ENCODE measurements at places on chromosomes 2 and 18.

- DNase-seq: no peak
Measured at GRCh38 chr2:102782187-102782586, 20.4 kb downstream of the TMEM182 start.

DNA sequence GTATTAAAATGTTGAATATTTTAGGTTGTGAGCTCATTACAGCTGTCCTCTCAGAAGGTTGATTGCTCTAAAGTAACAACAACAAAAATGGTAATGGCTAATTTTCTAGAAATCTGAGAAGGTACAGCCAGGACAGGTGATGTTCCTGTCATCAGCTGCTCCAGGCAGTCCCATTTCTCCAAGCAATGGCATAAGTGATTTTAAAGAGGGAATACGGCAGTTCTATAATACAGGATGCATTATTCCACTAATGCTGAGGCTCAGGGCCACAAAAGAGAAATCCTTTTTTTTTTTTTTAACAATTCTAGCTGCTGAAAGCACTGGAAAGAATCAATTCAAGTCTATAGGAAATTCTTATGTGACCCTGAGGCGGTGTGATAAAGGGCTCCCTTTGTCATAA, 199.9 kb downstream of the PMAIP1 start:
- no peak for DNase-seq

GRCh38 chr18:29164020-29164706, 987.2 kb upstream of the CDH2 start:
- DNase-seq: no peak

GRCh38 chr2:222418739-222419138, 5.6 kb upstream of the SGPP2 start:
- no peak for DNase-seq

- no peak for DNase-seq
Measured at GRCh38 chr18:23927821-23928746, 86.5 kb upstream of the TTC39C start.

DNA sequence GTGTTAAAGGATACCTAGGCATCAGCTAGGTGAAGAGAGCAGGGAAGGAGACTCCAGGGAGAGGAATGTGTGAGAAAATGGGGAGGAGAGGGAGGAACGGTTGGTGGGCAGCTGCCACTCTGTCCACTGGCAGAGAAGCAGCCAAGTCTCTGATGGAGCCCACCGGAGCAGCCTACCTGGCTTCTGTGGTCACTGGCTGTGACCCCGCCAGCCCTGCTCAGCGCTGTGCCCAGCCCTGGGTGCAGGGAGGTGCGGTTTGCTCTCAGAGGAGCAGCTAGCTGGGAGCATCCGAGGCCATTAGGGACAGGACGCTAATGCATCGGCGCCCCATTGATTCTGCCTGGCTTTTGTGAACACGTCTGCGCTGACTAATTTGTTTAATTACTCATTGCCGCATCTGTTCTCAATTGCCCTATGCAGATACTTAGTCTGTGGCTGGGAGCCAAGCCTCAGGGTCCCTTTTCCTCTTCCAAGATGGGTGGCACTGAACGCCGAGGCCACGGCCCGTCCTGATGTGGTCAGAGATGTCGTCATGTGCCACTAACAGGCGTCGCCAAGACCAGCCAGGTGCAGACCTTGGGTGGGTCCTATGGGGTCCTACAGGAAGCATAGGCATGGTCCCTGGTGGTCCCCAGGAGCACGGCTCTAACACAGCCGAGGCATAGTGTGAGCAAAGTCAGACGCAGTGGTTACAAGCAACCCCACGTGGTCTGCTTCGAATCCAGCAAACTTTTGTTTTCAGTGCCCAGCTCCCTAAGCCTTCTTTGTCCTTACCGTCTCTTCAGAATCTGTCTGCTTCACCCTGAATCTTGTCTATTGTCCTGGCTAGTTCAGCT, 82.0 kb downstream of the RRM2 start:
- no peak for DNase-seq

DNA sequence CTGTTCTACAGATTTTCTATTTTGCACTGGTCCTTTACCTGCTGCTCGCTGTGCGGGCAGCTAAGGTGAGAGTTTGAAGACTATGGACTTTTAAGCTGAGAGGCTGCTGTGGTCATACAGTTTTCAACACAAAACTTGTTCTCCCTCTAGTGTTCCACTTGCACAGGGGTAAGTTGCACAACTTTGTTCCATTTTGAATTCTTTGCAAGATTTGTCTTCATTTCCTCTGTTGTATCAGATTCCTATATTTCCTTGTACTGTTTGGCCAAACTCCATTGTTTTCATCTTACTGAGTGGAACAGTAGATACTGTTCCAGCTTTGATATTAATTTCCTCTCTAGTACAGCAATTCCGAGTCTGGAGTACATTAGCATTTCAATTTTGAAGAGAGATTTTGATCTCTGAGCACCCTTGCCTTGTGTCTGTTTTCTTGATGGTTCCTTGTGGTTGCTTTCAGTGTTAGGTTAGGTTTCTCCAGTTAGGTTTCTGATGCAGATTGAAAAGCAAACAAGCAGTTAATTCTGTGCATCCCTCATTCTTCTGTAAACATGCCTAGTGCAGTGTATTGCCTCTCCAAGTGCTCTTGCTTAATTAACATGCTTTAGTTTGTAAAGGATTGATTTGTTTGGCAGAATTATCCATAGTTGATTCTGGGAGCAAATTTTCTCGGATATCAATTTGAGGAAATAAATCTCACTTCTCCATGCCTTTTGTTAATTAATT, 188.8 kb downstream of the PTPRM start:
- no peak for DNase-seq

- DNase-seq: no peak
Measured at GRCh38 chr18:56475250-56475649, 163.1 kb downstream of the TXNL1 start.

DNA sequence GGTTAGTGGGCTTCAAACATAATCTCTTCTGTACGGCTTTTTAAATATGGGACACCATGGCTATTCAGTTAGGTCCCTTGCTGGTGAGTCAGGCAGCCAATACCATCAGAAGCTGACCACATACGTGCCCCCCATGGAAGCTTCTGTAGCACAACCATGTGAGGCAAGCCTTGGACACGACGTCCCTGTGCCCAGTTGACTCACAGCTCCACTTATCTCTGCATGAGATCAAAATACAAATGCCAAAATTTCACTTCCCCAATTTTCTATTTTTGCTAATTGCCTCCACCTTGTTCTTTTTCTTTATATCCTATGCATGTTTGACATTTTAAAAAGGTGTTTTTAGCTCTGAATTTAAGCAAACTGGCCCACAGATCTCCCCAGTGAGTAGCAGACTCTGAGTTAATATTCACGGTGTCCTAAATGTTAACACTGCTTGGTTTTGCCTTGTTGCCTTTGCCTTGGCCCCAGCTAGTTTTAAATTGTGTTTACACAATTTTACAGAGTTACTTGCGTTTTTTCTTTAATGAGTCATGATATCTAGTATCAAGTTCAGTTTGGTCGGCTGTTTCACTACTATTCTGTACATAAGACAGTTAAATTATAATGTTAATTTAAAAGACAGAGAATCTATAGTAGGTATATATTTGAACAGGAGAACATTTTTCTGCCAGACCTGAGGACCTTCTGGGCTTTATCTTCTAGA, 77.5 kb downstream of the CDCA7 start:
- DNase-seq: no peak

DNA sequence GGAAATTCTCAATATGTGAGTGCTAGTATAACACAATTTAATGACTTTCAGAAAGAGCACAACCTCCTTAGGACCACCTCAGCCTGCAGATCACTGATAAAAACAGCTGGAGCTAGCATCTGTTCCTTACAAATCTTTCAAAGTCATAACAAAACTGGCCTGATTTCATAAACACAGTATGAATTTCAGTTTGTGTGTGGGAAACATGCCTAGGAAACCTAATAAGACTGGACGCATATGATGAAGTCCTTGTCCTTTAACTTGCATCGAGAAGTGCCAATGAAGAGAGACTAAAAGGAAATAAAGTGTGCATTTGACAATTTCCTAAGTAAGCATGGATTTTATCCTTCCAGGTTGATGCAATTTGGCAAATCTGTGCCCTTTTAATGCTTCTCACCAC, 74.1 kb upstream of the KLHL14 start:
- DNase-seq: no peak

DNA sequence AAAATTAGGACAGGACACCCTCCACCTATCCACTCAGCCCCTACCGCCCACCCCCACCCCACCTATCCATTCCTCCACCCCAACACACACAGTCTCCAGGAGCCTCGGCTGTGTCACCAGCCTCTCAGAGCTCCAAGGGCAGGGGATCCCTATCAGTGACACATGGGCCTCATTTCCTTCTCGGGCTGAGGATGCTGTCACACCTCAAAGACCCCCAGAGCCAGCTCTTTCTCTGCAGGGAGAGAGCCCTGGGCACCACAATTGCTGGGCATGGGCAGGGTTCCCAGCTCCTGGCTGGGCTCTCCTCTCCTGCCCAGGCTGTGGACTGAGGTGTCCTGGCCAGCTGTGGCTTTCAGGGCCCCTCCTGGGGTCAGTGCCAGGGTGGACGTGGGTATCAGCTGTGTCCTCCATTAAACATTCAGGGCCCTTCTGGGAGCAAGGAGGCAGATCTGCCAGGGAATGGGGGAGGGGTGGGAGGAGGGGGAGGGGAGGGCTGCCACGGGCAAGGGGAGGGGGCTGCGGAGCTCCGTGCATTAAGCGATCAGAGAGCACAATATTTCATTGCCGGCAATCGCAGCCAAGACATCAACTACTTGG, 14.3 kb upstream of the ECEL1 start:
- no peak for DNase-seq

- no peak for DNase-seq
Measured at GRCh38 chr2:20168727-20169696, 55.9 kb downstream of the SDC1 start.
